ENCODE measurements at places on chromosomes 1 and 21.
A peak's percentile ranks its signal among the peaks of the same experiment; 100 is the strongest.

DNA sequence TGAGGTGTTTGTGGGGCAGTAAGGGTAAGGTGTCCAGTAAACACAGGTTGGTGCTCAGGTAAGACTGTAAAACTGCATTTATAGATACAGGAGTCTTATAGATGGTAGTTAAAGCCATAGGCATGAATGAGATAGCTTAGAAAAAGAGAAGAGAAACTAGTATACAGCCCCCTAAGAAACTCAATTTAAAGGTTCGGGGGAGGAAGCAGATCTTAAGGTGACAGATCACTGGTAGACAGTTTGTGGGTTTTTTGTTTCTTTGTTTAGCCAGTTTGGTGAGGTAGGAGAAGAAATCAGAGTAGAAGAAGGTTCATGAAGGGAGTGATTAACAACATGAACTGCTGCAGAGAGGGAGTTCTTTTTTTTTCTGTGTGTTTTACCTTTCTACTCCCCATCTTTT is 6.1 kb upstream of the AGO3 start:
- peak; percentile 51 for DNase-seq

DNA sequence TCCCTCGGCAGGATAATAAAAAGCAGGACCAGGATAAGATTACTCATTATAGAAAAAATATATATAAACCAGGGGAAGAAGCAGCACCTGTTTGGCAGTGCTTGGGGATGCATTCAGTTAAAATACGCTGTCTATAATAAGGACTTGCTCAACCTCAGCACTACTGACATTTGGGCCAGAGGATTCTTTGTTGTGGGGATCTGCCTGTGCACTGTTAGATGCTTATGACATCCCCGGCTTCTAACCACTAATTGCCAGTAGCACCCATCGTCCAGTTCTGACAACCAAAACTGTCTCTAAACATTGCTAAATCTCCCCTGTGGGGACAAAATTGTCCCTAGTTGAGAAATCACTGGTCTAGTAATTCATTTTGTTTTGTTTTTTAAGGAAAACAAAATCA is 242.1 kb downstream of the SLC45A1 start:
- no peak for DNase-seq

DNA sequence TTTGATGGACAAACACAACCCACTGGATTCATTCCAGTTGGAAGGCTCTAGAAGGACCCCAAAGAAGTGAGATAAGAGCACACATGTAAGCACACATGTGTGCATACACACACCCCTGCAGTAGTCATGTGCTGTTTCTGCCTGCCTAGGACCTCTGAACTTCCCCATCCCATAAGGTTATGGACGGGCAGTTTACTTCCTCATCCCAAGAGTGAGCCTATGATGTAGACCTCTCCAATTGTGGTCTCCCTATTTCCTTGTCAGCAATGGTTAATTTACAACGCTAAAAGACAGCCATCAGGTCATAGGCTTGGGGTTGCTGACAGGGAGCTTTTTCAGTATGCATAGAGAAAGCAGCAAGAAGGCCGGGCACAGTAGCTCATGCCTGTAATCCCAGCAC is 15.4 kb upstream of the ADAR start:
- DNase-seq = no peak

DNA sequence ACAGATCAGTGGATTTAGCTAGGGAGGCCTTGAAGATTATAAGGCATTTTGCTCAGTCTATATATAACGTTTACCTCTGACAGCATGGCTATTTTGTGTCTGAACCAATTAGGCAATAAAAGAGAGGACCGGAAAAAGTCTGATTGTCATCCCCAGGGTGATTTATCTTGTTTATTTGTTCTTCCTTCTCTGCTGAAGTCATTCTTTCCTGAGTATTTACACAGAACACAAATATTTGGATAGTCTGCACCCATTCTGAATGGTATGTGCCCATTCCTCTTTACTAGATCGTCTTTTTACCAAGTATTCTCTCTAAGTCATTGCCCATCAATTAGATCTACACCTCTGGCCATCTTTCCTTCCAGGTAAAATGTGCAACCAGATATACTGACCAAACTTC is 1602.9 kb downstream of the KCNT2 start:
- DNase-seq = no peak

DNA sequence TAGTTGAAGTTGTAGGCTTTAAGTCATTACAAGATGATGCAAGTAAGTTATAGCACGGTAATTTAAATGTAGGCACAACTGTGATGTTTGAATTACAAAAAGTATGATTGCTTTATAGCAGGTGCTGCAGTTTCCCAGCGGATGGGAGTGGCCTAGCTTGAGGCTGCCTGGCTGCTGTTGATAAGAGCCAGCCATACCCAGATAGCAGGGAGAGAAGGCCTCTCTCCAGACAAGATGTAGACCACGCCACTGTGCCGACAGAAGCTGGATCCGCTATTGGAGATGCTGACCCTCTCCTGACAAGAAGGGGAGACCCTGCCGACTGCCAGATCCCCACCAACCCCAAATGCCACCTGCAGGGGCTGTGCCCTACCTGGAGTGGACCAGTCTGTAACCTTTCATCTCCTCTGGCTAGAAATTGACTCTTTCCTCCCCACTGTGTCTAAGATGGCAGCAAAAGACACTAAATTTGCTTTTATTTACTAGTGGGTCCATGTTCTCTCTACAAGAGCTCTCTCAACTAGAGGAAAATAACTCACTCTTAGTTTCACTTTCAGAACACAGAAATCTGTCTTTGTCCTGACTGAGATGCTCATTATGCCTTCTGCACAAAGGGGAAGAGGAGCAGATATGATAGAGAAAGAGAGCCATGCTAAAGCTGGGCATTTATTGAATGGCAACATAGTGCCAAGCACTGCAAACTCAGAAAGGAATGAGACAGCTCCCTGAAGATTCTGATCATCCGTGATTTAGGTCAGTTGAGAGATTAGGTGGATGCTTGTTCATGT is 127.9 kb downstream of the URB2 start:
- no peak for DNase-seq

DNA sequence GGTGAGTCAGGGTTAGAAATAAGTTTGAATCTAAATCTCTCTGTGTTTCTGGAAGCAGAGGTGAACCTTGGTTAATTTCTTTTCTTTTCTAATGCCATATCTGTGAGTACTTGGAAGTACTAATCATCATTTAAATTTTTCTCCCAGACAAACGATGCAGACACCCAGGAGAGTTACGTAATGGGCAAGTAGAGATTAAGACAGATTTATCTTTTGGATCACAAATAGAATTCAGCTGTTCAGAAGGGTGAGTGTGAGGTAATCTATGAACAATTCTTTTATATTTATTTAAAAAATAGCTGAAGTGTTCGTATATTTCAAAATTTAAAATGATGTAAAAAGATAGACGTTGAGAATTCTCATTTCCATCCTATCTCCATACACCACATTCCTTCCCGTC is 11.2 kb downstream of the C4BPA start:
- no peak for DNase-seq

DNA sequence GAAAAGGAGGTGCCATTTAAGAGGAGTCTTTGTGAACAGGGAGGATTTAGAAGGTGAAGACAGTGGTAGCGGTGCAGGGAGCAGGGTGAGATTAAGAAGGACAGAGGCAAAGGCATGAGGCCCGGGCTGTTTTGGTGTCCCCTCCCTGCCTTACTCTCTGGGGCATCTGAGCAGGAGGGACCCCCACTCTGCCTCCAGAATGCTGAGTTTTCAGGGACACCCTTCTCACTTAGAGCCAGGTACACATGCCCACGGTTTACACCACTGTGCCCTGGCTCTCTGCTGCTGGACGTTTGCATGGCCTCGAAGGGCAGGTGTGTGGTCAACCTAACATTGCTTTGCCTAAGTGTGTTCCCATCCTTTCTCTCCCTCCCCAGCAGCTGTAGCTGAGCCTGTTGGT is 20.5 kb upstream of the PARP1 start:
- no peak for DNase-seq

DNA sequence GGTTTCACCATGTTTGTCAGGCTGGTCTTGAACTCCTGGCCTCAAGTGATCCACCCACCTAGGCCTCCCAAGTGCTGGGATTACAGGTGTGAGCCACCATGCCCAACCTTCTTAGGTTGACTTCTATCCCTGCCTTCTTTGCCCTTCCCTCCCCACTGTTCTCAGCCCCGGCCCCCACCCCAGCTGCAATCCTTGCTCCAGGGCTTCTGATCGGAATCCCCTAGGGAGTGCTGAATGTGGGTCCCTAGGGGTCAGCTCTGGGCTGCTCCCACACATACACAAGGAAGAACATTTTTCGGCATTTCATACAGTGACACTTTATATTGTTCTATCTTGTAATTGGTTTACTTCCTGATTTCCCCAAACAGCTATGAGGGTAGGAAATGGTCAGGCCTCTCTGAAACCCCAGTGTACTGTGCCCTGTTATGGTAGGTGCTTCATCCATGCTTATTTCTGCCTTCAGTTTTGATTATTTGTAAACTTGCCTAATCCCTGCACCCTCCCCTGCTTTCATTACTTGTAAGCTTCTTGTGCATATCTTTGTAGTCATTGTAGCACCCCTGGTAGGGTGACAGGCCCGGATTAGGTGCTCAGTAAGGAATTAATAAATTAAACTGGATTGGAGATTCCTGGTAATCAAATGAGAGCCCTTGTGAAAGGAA is 5.8 kb upstream of the SRP9 start:
- no peak for DNase-seq

DNA sequence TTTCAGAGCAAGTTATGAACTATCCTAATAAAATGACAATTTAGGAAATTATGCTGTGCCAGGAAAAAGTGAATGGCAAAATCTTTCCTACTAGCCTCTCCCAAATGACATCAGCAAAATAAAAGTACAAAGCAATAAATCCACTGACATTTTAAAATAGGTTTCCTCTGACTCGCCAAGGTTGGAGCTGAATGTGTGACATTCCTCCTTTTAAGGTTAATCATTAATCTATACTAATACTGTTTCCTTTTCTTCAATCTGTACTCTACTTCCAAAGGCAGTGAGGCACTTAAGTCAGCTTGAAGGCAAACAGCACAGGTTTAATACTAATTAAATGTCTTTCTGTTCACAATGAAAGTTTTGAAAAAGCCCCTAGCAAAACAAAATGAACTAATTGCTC is 15.7 kb downstream of the RNF19B start:
- DNase-seq = no peak

DNA sequence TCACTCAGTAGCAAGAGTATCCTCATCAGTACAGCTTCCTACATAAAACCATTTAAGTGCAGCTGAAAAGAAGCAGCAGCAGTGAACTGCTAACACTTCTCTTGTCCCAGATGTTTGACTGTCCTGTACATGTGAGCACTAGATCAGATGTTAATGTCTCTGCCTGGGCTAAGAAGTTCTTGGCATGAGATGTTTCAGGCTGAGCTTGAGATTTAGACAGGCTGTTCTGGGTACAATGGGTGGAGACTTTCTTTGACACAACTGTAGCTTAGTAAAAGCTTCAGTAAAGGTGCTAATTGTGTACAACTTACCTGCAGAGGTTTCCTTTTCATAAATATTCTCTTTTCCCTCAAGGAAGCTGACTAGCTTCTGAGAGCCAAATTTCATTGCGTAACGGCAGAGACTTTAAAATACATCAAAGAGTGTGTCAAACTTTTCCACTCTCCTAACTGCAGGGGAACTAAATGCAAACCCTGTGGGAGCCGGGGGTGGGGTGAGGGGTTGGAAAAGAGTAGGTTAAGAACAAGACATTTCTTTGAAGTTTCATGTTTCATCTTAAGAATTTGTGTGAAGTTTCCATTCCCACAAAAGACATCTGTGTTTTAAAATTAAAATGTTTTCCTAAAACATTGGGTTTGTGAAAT is 82.1 kb upstream of the CCDC190 start:
- no peak for DNase-seq

DNA sequence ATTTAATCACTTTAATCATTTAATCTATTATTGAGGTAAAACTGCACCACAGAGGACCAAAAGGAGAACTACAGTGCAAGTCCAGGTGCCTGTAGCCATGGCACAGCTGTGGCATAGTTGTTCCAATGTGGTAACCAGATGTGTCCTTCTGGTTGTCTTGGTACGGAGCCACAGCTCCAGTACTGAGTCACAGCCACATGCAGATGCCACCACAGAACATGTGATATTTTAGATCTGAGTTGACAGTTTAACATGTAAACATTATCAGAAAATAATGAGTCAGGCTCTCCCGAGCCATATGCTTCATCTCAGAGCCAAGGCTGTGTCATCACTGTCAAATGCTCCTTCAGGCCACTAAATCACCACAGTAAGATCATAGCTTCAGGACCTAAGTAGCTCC is 56.4 kb upstream of the RGS7 start:
- no peak for DNase-seq

DNA sequence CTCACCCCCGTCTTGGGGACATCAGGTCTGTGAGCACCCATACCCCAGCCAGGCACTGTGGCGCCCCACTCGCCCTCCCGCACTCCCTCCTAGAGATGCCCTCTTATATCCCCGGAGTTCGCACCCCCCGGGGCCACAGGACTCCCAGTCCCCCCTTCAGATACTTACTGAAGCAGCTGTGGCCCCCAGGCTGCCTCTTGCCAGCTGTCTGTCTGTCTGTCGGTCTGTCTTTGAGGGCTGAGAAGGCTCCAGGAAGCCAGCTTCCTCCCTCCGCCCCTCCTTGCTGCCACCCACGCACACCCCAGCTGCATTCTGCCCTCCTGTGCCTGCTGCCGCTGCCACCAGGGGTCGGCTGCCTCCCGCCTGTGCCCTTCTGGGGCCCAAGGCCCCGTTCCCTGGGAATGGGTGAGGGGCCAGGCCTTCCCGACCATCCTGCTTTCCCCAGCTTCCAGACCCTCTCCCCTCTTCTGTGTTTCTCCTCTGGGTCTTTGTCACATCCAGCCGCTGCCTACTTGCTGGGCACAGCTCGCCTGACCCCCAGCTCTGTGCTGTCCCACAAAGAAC is at the start of gene PTPN7:
PTPN7 (minus strand) TSS at position 226 of the 564 bp plus-strand sequence. CDS start 1,200 bp downstream, outside the sequence.
- peak; percentile 90 for DNase-seq

- DNase-seq = no peak
Measured at GRCh38 chr1:67855961-67856360, 22.7 kb upstream of the GNG12 start.

GRCh38 chr1:24483441-24483840 is 19.2 kb upstream of the RCAN3 start:
- no peak for DNase-seq

DNA sequence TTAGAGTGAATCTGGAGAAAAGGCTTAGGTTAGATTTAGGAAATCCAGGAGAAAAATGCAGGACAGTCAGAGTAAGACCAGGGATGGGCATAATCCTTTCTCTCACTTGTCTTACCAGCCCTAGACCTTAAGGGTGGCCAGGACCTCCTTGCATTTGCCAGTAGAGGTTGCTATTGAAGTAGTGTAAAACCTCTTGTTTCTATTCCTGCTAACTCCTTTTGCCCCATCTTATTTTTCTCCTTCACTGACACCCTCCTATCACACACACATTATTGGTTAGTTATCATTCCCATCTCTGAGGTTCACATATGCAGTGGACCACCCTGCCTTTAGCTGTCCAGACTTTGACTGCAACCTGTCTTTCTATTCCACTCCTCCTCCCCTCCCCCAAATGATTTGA is 75.0 kb upstream of the MACF1 start:
- no peak for DNase-seq

GRCh38 chr21:37748351-37748750 is 167.9 kb downstream of the KCNJ6 start:
- no peak for DNase-seq

- no peak for DNase-seq
Measured at GRCh38 chr1:27648602-27649305, 13.8 kb upstream of the FGR start.

GRCh38 chr21:44051462-44051941 is 39.4 kb downstream of the TRAPPC10 start:
- DNase-seq = no peak

All from germinal center (tissue), 1 donor.